G401 (cell line): ENCODE measurements at places on chromosomes 16 and 17. TPM values are rescaled to one million over a fixed set of nuclear protein-coding genes. Genes with fewer than 3 reads are reported as not detected.

DNA sequence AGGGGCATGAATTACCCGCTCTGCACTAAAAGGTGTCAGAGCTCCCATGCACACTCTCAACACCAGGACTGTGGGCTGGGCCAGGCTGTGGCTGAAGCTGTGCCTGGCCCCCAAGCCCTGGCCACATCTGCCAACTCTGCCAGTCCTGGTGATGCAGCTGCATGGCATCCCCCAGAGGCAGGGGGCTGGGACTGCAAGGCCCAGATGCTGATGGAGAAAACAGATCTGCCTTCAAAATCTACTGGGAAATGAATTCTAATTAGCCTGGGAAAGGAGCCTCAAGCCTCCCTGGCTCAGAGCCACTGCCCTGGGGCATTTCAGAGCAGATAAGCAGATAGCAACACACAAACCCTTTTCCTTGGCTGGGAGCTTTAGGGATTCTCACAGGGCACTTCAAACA, 3.4 kb downstream of the CHST6 start:
- peak; percentile 51 for DNase-seq

GRCh38 chr17:40452216-40452787, 9.1 kb downstream of the IGFBP4 start:
- no peak for DNase-seq

DNA sequence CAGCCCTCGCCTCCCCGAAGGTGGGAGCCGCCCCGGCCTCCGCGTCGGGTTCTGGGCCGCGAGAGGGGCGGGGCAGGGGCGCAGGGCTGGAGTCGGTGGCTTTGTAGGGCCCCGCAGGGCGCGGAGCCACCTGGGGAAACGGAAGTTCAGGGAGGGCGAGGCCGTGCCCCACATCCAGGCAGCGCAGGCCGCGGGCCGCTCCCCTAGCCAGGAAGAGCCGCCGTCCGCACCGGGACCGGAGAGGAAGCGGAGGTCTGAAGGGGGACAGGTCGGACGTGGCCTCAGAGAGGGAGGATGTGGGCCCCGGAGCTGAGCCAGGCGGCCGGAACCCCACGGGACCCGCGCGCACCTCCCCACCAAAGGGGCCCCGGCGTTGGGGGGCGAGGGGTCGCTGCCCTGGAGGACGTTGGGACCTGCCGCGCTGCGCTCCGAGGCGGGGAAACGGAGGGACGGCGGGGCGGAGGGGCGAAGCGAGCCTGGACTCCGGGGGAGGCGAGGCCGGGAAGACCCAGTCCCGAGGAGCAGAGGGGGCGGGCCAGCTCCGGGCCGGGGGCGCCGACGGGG, 482 bp upstream of the SLC16A3 start:
- DNase-seq, result no peak

BCO1 gene
- total RNA-seq, result not detected in 2 replicates

SEC14L5 gene
- total RNA-seq, result 0.10 and 0.86 TPM in 2 replicates
